CD4-positive, alpha-beta memory T cell (primary cell): ENCODE measurements at places on chromosomes 13 and 19. TPM values are rescaled to one million over a fixed set of nuclear protein-coding genes. Genes with fewer than 3 reads are reported as not detected.
A peak's percentile ranks its signal among the peaks of the same experiment; 100 is the strongest.

Gene PSG2
- not detected for polyA plus RNA-seq

Gene POLR1D
- polyA plus RNA-seq = 141 TPM

Gene CAB39L
- 4.1 TPM for polyA plus RNA-seq

Gene IL12RB1
- polyA plus RNA-seq = 35.0 TPM

Gene SIGLEC5
- polyA plus RNA-seq = not detected

Gene C19orf38
- 0.21 TPM for polyA plus RNA-seq

Gene ZNF208
- 1.6 TPM for polyA plus RNA-seq

Gene OLFM2
- polyA plus RNA-seq = 5.0 TPM

Gene SLITRK6
- not detected for polyA plus RNA-seq

Gene TMEM221
- 0.09 TPM for polyA plus RNA-seq

Gene RFPL4A
- not detected for polyA plus RNA-seq

- no peak for DNase-seq
These were observed 191.5 kb upstream of the KL start for GRCh38 chr13:32824675-32825074.

GRCh38 chr19:48992581-48993174 is 431 bp downstream of the GYS1 start:
- DNase-seq = no peak

DNA sequence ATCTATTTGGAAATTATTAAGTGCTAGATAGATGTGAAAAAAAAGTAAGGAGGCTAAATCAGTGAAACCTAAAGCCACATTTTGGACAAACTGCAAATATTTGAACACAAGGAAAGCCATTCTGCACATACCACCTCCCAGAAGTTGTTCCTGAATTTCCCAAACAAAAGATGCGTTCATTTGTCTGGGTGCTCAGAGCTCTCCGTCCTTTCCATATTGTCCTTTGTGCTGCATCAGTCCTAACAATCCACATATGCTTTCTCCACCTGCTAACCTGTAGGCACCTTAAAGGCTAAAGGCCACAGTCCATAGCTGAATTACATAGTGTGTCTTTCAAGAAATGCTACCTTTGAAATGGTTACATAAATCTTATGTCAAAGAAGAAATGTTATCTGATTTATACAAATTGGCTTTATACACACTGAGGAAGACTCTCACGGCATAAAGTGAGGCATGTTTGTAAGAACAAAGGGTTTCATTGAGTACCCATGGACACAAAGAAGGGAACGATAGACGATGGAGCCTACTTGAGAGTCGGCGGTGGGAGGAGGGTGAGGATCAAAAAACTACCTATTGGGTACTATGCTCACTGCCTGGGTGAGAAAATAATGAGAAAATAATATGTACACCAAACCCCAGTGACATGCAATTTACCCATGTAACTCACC is 182.0 kb downstream of the RGCC start:
- no peak for DNase-seq

DNA sequence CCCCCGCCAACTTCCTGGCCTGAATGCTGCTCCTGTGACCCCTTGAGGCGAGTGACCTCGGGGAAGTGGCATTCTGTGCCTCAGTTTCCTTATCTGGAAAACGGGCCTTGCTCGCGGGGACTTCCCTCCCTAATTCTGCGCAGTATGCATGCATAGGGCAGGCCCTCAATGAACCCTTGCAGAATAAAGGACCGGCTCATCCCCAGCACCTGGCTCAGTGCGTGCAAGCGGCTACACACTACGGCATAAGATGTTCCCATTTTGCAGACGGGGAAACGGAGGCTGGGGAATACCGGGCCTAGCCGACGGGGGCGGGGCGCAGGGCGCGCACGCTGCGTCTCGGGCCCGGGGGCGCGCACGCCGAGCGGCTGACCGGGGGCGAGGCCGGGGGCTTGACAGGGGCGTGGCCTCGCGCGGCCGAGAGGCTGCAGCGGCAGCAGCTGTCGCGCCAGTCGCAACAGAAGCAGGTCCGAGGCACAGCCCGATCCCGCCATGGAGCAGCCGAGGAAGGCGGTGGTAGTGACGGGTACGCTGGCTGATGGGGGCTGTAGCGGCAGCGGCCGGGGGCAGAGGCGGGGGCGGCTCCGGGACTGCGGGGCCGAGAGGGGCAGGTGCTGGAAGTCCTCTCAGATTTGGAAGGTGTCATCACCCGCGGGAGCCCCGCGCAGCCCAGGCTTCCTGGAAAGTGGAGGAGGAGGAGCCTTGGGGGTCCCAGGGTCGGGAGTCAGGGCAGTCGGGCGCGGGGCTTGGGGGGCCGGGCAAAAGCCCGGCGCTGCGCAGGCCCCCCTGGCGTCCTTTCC is at the start of gene PGPEP1:
Gene PGPEP1 (plus strand): TSS at position 409 of the 800 bp plus-strand sequence. CDS start 84 bp downstream, at position 493.
- peak; percentile 37 for DNase-seq

- DNase-seq = no peak
These were observed 1.0 kb upstream of the ETFB start for GRCh38 chr19:51367255-51367564.

DNA sequence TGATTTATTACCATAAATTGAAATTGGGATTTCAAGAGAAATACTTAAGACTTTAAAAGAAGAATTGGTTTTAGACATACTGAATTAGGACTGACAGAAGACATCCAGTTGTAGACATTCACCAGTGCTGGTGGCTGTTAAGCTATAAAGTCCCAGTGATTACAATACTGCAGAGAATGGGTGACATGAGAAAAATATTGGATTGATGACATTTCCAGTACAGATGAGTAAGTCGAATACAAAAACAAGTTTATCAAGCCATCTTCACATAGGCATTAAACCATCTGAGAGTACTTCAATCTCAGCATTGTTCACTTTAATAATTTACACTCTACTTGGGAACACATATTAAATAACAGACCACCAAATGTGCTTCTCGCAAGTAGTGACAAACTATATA is 66.8 kb downstream of the TBC1D4 start:
- no peak for DNase-seq

DNA sequence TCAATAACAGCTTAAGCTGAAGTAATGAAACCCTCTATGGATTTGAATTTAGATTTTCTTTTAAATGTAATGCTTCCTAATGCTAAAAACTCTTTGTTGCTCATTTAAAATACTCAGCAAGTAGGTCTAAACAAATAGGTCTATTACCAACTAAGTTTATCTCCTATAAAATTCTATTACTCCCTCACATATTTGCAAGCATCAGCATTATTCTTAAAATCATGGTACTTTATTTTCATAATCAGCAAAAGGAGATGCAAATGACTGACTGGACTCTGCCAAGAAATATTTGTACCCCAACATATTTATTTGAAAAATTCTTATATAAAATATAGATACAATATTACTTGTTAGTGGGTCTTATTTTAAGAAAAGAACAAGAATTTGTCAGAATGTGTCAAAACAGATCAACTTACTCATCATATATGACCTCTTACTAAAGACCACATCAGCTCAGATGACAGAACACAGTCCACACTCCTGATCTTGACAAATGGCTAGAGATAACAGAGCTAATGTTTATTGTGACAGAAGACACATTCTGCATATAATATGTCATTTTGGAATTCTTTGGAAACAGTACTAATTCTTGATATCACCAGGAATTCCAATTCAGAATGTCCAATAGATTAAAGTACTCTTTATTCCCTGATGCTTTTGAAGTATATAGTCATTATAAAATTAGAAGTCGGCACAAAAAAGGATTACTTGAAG is 704.6 kb upstream of the PCDH9 start:
- DNase-seq = no peak

- no peak for DNase-seq
These were observed 37.8 kb downstream of the EPS15L1 start for GRCh38 chr19:16433986-16434385.

- no peak for DNase-seq
These were observed 22.5 kb upstream of the SHKBP1 start for GRCh38 chr19:40553885-40554857.

DNA sequence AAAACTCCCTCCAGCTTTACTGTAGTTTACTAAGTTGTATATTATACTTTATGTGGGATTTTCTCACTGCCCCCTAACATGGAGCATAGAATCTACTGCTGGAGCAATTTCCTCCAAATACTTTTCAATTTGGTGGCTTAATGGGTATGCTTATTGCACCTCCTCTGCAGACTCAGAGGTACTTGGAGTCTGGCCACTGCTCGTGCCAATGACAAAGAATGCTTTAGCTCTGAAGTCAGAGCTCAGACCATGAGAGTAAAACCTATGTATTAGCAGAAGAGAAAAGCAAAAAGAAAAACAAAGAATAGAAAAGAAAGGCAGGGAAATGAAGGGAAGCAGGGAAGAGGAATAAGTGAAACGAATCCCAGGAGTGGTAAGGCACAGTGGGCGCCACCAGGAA is 71.9 kb downstream of the SUCLA2 start:
- DNase-seq = no peak

- no peak for DNase-seq
These were observed 26.7 kb downstream of the ZMYM2 start for GRCh38 chr13:19985219-19985556.

DNA sequence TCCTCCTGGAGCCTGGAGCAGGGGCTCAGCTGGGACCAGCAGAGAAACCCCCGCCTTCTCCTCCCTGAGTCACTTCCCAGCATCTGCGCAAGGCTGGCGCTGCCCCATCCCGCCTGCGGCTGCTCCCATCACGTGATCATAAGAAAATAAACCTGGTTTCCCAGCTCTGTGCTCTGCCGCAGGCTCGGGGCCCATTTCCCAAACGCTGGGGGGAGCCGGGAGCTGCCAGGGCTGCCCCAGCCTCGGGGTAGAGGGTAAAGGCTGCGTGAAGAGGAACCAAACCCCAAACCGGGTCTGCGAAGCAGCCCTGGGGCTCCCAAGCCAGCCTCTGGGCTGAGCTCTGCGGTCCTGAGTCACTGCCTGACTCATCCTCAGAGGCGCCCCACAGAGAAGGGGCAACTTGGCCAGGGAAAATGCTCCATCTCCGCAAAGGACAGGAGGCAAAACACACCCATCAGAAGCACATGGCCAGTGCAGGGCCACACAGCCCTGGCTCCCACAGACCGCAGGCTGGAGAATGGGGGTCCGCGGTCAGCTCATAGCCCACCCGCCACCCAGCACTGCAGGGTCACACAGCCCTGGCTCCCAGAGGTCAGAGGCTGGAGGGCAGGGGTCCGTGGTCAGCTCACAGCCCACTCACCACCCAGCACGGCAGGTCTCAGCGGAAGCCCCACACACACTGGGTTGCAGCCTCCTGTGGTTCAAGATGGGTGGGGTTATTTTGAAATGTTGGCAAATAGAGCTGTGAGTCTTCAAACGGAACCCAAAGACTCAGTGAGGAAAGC is 67.1 kb downstream of the RASA3 start:
- DNase-seq = peak; percentile 88

DNA sequence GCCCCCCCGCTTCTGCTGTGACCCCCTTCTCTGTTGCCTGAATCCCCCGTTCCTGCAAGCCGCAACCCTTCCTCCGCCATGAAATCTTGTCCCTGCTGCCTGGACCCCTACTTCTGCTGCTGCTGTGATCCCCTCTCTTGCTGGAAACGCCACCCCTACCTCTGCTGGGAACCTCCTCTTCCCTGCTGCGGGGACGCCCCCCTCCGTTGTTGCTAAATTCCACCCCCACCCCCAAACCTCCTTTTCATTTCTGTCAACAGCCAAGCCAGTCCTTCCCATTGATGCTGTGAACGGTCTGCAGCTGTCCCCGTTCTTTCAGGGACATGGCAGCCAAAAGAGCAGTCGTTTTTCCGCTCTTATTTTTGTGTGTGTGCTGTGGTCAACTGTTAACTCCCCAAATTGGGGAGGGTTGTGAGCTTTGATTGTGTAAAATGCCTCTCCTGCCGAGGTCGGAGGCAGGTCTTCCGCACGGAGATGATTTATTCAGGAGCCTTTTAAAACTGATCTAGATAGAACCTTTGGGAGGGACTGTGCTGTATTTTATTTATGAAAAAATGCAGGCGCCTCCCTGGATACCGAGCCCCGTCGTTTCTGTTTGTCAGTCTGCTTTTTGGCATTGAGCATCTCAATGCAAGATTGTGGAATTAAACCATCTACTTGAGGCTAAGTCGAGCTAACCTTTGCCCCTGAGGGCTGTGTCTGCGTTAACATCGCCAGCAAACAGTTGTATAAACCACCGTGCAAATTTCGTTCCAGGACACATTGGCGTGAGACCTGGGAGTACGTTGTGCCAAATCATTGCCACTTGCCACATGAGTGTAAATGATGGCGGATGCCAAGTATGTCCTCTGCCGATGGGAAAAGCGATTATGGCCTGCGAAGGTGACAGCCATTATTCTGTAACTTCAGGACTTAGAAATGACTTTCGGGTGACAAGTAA is 27.9 kb upstream of the NDUFS7 start:
- no peak for DNase-seq

GRCh38 chr13:48295271-48295670 is 8.3 kb upstream of the RB1 start:
- no peak for DNase-seq

DNA sequence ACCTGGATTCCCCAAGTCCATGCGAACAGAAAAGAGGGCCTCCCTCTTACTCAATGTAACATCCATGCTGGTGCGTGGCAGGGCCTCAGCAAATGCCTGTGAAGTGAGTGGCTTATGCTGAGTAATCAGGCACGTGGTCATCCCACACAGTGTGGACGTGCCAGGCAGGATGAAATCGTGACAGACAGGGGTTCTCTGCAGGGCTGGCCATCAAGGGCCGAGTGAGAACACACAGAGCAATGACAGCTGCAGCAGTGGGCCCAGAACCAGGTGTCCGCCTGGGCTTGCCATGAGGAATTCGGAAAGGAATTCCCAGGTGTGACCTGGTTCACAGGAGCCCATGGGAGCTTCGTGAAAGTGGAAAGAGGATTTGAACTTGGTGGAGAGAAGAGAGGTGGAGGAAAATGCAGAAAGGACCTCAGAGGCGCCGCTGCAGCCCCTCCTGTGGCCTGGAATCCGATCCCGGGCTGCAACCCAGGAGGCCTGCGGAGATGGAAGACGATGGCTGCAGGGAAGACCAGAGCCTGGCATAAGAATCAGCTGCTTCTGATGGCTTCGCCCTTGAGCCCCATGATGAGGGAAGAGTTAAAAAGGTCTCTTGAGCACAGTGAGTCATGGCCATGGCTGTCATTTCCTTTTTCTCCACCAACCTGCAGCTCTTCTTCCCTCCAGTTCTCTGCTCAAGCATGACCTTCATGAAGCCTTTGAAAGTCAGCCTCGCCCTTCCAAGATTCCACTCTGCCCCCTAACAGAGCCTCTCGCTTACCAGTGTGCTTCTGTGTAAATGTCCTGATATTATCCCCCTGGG is 34.6 kb upstream of the SOX1 start:
- DNase-seq = no peak

- DNase-seq = no peak
These were observed 522.3 kb upstream of the NBEA start for GRCh38 chr13:34419755-34420154.

GRCh38 chr19:5687360-5688198 is 2.5 kb upstream of the RPL36 start:
- DNase-seq = no peak

DNA sequence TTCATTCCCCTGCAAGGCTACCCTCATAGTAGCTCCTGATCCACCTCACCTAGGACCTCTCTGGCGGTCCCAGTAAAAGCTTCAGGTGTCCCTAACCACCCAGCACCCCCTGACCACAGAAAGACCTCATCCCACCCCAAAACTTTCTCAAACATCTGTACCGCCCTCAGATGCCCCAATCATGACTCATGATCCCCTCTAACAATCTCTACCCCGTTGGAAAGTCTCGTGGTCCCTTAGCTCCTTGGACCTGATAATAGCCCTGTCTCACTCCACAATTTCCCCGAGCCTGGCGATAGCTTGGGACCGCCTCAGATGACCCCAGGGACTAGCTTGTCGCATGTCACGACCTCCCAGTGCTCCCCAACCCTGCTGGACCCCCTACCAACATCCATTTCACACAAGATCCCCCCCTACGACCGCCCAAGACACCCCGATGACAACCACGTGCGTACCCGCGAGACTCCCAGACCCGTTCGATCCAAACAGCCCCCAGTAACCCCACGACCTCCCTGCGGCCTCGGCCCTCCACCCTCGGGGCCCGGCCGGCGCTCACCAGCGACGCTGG is 450 bp downstream of the NDUFA11 start:
- peak; percentile 58 for DNase-seq
